ENCODE measurements at places on chromosomes 4 and X. TPM values are rescaled to one million over a fixed set of nuclear protein-coding genes. Genes with fewer than 3 reads are reported as not detected.

DNA sequence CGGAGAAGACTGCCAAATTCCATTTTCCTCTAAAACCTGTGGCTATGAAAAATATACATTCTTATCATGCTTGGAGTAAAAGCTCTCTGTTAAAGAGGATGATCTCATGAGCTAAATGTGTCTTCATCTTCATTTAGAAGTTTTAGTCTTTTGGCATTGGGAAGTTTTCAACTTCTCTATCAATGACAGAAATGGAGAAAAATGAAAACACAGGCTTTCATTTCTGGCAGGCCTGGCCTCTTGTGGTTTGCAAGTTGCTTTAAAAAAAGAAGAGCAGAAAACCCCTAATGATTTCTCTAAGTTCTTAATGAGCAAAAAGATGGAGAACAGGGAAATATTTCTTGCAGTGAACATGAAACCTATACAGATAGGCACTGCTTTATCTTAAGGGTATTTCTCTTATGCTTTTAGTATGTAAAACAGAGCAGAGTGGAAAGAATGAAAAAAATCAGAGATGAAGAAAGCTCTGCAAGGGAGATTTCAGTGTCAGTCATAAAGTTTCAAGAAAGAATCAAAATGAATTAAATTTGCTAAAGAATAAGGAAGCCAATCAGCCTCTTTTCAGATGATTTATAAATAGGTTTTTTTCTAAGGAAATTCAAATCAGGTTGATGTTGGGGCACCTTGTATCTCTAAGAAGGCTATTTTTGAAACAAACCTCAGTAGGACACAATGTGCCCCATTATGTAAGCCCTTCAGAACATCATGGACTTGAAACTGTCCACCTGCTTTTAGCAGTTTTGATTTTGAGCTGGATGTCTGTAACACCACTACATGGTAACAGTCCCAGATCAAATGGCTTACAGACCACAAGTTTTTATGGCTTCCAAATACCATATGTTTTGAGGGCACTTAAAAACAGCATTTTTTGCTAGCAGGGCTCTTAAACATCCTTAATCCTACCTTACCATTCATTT lies 225.0 kb downstream of the GRIA3 start:
- H3K27ac ChIP-seq, result no peak overlapping the region
- no peaks in the 10 kb centered on the region for H3K27me3 ChIP-seq
- no peaks in the 10 kb centered on the region for H3K36me3 ChIP-seq
- H3K4me1 ChIP-seq, result no peaks in the 10 kb centered on the region
- H3K4me3 ChIP-seq, result no peak overlapping the region
- no peak for DNase-seq

CXCR3 gene
- polyA plus RNA-seq, result 1.6 TPM

GRCh38 chr4:16154451-16154850 lies 70.6 kb upstream of the PROM1 start:
- no peak overlapping the region for H3K27ac ChIP-seq
- DNase-seq, result no peak
- H3K4me1 ChIP-seq, result peaks cover 6% of the 10 kb centered on the region

DNA sequence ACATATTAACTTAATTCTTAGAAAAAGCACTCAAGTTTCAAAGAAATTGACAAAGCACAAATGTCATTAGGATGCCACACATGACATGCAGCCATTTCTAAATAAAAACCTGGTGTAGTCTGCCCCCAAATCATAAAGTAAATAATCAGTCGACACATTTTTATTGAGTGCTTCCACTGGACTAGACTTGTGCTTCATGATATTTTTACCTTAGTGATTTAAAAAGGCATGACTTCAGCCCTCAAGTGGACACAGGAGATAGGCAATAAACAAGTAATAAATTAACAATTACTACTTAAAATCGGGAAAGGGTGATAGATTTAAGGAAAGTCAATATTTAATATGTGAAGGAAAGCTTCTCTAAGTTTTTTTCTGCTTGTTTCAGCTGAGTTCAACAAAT lies 7.6 kb downstream of the TRAM1L1 start:
- H3K4me3 ChIP-seq, result no peak overlapping the region
- H3K27ac ChIP-seq, result no peak overlapping the region
- H3K36me3 ChIP-seq, result no peaks in the 10 kb centered on the region
- H3K4me1 ChIP-seq, result no peaks in the 10 kb centered on the region
- no peak for DNase-seq
- H3K27me3 ChIP-seq, result no peaks in the 10 kb centered on the region

DNA sequence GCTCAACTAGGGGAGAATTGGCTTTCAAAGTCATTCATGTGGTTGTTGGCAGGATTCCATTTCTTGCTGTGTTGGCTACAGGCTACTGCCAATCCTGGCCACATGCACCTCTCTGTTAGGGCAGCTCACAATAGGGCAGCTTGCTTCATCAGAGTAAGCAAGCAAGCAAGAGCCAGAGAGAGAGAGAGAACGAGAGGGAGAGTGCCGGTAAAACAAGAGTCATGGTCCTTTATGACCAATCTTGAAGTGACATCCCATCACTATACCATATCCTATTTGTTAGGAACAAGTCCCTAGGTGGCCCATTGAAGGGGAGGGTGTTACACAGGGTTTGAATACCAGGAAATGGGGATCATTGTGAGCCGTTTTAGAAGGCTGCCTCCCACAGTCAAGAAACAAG lies 33.0 kb upstream of the TLR2 start:
- H3K4me1 ChIP-seq, result no peaks in the 10 kb centered on the region
- H3K36me3 ChIP-seq, result no peaks in the 10 kb centered on the region
- no peak for DNase-seq

CDKL2 gene
- 0.32 TPM for polyA plus RNA-seq

- no peaks in the 10 kb centered on the region for H3K4me1 ChIP-seq
- no peaks in the 10 kb centered on the region for H3K27me3 ChIP-seq
- no peak overlapping the region for H3K27ac ChIP-seq
Measured at GRCh38 chr4:181701894-181702293, 541.3 kb upstream of the TENM3 start.

DNA sequence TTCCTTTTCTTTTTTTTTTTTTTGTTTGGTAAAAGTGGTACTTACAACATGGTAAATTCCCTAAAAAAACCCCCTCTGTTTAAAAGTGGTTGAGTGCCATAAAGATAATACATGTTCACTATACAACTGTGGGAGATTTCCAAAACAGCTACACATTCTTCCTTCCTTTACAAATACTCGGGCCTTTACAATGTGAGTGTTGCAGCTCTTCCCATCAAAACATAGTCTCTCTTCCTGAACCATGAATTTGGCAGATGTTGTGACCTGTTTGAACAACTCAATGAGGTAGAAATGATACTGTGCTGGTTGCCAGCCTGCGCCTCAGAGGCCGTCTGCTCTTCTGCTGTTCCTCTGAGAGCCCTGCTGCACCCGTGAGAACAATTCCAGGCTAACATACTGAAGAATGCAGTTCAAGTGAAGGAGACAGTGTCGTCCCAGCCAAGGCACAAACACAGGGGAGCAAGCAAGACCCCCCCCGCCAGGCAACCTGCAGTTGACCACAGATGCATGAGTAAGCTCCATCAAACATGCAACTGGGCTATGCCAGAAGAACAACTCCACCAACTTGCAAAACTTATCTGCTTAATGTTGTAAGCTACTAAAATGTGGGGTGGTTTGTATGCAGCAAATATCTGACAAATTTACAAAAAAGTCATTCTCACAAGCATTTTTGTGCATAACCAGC lies 645.0 kb downstream of the PCDH7 start:
- no peaks in the 10 kb centered on the region for H3K27me3 ChIP-seq
- H3K27ac ChIP-seq, result no peak overlapping the region
- no peak for DNase-seq
- H3K4me1 ChIP-seq, result no peaks in the 10 kb centered on the region
- H3K4me3 ChIP-seq, result no peak overlapping the region
- H3K36me3 ChIP-seq, result no peaks in the 10 kb centered on the region

TMEM156 gene
- 4.1 TPM for polyA plus RNA-seq

All from adrenal gland (tissue), 19 donors.